ENCODE measurements at places on chromosomes 16 and 17.

DNA sequence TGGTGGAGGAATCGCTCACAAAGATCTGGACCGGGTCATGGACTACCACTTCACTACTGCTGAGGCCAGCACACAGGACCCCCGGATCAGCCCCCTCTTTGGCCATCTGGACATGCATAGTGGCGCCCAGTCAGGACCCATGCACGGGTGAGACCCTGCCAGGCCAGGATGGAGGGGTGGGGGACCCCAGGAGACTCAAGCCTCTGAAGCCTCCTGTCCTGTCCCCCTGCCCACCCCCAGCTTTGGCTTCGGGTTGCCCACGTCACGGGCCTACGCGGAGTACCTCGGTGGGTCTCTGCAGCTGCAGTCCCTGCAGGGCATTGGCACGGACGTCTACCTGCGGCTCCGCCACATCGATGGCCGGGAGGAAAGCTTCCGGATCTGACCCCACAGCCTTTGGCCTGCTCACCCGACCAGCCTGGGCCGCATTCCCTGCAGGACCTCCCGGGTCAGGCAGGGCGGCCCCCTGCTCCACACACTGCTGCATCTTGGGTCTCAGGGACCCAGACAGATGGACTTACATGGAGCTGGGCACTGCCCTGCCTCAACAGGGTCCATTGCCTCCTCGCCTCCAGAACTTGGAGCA lies 3.8 kb downstream of the BCKDK start:
- DNase-seq = no peak

DNA sequence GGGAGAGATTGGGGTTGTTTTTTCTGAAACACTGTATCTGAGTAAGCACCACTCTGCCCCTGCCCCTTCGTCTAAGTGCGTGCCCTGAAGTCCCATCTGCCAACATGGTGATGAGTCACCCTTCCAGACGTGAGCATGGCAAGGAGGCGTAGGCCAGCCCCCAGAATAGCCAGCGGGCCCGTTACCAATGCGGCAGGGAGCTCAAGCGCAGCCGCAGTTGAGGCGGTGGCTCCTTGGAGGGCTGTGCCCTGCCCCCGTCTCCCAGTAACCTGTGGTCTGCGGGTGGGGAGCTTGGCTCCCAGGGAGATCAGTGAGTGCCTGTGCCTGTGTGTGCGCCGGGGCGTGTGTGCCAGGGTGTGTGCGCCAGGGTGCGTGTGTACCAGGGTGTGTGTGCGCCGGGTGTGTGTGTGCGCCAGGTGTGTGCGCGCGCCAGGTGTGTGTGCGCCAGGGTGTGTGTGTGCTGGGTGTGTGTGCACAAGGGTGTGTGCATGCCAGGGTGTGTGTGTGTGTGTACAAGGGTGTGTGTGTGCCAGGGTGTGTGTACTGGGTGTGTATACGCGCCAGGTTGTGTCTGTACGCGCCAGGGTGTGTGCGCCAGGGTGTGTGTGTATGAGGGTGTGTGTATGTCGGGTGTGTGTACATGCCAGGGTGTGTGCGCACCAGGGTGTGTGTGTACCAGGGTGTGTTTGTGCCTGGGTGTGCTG lies 98.6 kb upstream of the CHMP6 start:
- DNase-seq = no peak

DNA sequence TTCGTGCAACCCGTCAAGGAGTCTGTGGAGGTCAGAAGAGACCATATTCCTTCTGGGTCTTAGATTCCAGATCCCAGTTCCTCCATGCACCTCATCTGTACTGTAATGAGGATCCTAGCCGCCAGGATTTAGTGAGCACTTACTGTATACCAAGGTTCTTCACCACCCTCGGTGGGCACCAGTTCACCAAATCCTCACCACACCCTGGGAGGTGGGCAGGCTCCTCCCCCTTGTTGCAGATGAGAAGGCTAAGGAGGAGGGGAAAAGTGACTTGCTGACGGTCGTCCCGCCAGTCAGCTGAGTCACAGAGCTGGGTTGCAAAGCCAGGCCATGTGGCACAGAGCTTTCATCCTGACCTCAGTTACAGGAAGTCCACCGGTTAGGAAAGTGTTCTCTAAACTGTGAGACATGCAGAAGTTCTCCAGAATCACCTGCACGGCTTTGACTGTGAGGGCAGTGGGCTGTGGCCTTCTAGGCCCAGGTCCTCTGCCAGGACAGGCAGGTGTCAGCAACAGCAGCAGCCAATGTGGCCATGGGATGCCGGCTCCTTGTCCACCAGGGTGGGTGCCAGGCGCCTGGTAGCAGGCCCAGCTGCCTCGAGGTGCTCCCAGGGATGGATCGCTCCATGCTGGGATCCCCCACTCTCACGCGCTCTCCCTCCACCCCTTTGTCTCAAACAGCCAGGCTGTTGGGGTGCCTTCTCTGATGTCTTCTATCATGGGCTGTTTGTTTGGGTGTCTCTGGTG lies 240.3 kb upstream of the GSE1 start:
- DNase-seq = peak; percentile 42

DNA sequence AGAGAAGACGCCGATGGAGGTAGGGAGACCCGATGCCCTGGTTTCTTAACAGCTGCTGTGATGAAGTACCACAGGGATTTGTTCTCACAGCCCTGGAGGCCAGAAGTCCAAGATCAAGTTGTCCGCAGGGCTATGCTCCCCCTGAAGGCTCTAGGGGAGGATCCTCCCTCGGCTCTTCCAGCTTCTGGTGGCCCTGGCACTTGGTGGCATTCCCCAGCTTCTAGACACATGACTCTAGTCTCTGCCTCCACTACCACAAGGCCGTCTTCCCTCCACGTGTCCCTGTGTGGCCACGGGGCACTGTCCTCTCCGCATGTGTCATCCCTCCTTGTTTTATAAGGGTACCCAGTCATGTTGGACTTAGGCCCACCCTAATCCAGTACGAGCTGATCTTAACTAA lies 375.2 kb downstream of the SLC39A11 start:
- no peak for DNase-seq

DNA sequence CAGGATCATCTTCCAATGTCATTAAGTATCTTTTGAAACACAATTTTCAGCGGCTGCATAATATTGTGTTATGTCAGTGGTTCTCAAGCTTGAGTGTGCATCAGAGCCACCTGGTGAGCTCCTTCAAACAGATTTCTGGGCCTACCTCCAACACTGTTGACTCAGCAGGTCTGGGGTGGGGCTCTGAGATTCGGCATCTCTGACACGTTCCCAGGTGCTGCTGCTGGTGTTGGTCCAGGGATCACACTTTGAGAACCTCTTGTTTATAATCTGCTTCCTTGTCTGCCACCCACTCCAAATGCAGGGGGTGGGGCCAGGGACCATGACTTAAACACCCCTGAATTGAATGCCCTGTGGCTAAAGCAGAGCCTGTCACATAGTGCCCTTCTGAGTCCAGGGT lies 73.8 kb upstream of the HNF1B start:
- DNase-seq = no peak

- peak; percentile 30 for DNase-seq
Measured at GRCh38 chr16:81519301-81520150, 74.9 kb downstream of the CMIP start.

DNA sequence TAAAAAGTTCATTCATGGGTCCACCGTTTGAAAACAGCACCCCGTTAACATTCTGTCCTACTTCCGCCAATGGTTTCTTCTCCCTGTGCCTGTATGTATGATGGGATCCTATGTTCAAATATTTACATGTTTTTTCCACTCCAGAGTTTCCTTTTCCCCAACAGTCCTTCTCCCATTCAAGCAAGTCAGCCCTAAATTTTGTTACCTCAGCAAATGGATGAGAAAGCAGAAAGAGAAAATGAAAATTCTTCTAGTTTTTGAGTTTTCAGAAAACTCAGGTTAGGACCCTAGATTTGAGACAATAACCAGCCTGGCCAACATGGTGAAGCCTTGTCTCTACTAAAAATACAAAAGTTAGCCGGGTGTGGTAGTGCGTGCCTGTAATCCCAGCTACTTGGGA lies 3.5 kb upstream of the ERN2 start:
- DNase-seq = no peak

- no peak for DNase-seq
Measured at GRCh38 chr16:71258372-71258771, 27.9 kb upstream of the HYDIN start.

DNA sequence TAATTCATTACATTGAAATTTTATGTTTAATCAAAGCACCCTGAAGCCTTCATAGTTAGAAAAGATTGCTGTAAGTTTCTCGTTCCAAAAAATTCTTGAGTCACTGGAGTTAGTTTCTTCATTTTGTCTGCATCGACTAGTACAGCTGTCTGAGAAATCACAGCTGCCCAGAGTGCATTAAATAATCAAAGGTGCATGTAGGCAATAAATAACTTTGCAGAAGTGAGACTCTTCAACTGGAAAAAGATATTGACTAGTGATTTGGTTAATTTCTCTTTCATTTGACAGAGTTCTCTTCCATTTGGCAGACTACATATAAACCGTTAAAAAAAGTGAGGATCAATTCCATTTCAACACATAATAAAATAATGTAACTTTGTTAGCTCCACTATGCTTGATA lies 234.0 kb downstream of the CNTNAP4 start:
- no peak for DNase-seq

DNA sequence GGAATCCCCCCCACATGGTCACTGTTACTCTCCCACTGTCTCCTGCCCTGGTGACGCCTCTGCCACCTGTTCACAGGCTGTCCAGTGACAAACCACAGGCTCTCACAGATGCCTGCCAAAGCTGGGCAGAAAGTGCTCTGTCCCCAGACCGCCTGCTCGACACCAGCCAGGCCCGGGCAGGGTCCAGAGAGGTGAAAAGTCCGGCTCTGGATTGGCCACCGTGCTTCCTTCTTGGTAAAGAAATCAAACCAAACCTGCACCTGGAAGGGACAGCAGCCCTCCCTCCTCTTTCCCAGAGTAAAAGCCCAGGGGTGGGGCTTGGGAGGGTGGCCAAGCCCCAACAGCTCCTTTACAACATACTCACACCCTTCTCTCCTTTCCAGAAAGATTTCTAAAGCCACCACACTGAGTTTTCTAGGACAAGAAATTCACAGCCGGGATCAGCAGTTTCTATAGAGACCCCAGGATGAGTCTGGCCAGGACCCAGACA lies 6.2 kb downstream of the PCGF2 start:
- DNase-seq = no peak

- no peak for DNase-seq
Measured at GRCh38 chr17:65487161-65487560, 74.3 kb downstream of the AXIN2 start.

GRCh38 chr17:81094509-81095382 lies 59.8 kb downstream of the BAIAP2 start:
- DNase-seq = peak; percentile 89

DNA sequence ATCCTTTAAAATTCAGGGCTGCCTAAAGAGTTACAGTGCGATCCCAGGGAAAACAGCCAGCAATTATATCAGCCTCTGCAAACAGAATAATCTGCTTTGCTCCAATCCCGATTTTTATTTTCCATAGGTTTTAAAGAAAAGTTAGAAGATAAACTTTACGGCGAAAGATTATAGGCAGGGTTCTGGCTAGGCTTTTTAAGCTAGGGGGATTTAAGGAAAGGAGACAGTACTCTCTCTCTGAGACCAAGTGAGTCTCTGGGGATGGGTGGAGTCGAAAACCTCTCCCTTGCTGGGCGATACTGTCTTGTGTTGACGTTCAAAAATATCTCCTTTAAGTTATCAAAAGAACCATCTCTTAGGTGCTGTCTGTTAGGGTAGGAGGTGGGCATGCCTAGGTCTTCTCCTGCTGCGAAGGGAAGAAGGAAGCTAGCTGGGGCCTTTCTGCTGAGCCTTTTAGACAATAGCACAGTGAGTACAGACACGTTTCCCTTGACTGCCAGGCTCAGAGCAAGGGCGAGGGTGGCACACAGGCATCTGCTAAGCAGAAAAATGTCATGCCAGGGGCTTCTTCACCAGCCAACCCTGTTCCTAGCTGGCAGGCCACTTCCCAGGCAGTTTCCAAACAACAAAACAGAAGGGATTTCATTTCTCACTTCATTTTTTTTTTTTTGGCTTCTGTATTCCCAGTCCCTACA lies 167.9 kb upstream of the MAF start:
- DNase-seq = no peak

DNA sequence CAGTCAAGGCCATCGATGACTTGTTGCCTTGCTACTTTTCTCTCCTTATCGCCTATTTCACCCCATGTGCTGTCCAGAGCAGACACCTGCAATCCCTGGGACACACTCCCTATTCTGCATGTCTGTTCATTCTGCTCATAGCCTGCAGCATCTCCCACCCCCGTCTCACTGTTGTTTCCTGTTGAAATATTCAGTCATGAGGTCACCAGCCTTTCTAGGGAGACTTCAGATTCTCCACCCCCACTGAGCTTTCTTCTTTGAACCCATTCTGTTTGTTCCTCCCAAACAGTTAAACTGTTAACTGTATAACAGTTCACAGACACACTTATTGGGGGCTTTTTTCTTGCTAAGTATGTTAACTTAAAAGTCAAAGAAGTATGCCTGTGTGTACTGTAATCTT lies 94.4 kb downstream of the AATF start:
- no peak for DNase-seq

DNA sequence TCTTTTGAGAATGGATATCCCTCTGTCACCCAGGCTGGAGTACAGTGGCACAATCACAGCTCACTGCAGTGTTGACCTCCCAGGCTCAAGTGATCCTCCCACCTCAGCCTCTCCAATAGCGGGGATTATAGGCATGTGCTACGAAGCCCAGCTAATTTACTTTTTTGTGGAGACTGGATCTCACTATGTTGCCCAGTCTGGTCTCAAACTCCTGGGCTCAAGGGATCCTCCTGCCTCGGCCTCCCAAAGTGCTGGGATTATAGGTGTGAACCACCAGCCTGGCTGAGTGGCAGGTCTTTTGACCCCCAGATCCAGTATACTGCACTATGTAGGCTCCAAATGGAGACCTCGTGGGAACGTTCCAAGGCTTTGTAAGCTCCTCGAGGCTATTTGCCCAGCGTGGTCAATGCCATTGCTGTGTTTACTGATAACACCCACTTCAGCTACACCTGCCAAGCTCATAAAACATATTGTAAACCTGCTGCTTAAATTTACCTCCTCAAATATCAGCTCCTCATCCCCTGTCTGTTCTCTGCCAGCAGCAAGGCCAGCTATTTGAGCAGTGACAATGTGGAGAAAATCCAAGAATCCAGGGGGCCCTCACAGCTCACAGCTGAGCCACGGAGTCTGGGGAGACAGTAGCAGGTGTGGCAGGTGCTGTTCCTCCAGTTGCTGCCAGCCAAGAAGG lies 16.2 kb upstream of the KIFC3 start:
- DNase-seq = no peak

GRCh38 chr16:3759736-3760135 lies 42.4 kb upstream of the TRAP1 start:
- DNase-seq = no peak

DNA sequence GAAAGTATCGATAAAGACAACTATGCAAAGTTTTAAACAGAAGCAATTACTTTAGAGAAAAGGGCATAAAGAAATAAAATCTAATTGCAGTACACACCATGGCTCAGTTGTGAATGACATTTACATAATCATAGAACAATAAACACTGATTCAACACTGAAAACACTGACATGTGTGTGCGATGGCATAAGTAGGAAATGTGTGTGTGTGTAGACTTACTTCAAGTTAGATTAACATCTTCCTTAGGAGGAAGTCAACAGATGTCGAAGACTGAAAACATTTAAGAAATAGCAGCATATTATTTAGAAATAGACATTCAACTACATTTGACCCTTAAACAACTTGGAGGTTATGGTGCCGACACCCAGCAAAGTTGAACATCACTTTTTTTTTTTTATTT lies 172.4 kb downstream of the STX8 start:
- DNase-seq = no peak

Measured in CD4-positive, alpha-beta T cell treated with Interferon gamma for 1 hour (primary cell).